ENCODE measurements at places on chromosomes 5 and 9.

- DNase-seq = no peak
Measured at GRCh38 chr9:122051351-122052321, 41.5 kb downstream of the TTLL11 start.

GRCh38 chr9:128105538-128106175 lies 21.9 kb downstream of the PTGES2 start:
- DNase-seq = no peak

GRCh38 chr9:8133606-8134005 lies 334.0 kb upstream of the DMAC1 start:
- DNase-seq = no peak

DNA sequence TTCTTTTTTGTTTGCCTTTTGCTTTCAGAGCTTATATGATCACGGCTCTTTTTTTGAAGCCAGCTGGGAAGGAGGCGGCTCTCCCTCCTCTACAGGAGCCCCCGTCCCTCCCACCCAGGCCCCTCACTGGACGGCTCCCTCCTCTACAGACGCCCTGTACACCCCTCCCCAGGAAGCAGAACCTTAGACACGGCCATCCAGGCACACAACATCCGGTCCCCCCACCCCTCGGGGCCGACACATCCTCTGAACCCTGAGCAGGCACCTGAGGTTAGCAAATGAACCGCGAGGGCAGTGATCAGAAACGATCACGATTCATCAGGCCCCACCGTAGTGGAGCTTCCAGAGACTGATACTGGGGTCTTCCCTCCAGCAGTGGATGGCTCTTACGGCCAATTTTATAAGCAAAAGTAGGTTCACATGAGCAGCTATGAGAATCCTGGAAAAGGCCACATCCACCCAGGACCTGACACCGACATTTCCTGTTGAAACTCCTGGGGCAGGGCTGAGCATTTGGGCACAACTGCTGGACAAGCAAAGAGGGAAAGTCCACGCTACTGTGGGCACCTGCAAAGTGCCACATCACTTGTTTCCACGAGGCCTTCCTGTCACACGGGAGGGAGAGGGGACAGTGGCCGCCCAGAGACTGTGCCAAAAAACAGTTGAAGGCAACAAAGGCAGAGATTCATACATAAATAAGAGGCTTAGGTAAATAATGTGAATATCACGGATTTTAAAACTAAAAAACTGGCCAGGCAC lies 78.9 kb downstream of the SEMA4D start:
- DNase-seq = no peak

DNA sequence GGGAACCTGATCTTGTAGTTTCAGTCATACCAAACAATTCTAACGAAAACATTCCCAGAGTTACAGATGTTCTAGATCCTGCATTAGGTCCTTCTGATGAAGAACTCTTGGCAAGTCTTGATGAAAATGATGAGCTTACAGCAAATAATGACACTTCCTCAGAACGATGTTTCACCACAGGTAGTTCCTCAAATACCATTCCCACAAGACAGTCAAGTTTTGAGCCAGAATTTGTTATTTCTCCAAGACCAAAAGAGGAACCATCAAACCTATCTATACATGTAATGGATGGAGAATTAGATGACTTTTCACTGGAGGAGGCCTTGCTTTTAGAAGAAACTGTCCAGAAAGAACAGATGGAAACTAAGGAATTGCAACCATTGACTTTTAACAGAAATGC lies 21.0 kb downstream of the RMI1 start:
- no peak for DNase-seq

GRCh38 chr9:114256827-114257328 lies 66.0 kb upstream of the ORM1 start:
- no peak for DNase-seq

Data from SHP77 (cell line).